Thoracic aorta (tissue), 2 donors: ENCODE measurements at places on chromosomes 13 and 19.
A peak's percentile ranks its signal among the peaks of the same experiment; 100 is the strongest.

DNA sequence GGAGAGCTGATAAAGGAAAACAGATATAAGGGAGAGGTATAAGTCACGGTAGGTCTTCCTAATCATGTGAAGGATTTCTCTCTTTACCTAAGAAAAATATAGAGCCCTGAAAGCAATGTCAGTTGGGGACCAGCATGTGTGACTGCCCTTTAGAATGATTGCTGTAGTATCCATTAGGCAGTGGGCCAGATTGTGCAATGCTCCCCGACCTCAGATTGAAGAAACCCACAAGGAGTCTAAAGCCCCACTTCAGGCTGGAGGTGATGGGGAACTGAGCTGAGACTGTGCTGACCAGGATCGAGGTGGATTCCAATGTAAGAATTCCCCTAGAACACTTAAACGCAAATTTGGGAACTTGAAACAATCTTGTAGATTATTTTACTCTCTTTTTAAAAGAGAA is 614.4 kb downstream of the LIG4 start:
- DNase-seq = no peak
- no peaks in the 10 kb centered on the region for H3K36me3 ChIP-seq
- H3K4me3 ChIP-seq = no peak overlapping the region
- H3K27me3 ChIP-seq = no peaks in the 10 kb centered on the region

DNA sequence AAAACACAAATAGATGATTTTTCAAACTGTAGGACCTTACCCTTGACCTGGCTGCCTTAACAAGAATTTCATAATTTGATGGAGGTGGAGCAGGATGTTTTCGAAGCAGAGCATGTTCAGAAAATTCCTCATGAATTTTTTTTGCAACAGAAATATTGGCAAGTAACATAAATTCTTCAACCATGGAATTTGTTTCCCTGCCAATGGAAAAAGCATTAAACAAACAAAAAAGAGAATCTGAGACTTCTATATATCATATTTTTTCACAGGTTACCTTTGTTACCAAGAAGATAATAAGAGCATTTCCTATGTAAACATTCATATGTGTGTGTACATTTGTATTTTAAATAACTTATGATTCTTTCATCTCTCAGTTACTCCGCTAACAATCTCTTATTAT is 18.3 kb downstream of the DIS3 start:
- no peak for DNase-seq
- H3K27me3 ChIP-seq = no peaks in the 10 kb centered on the region
- H3K4me1 ChIP-seq = no peaks in the 10 kb centered on the region
- H3K36me3 ChIP-seq = peaks cover 57% of the 10 kb centered on the region

GRCh38 chr13:27504128-27504867 is 53.9 kb upstream of the MTIF3 start:
- H3K4me3 ChIP-seq = no peak overlapping the region
- H3K4me1 ChIP-seq = no peaks in the 10 kb centered on the region
- DNase-seq = no peak
- no peak overlapping the region for H3K27ac ChIP-seq
- H3K36me3 ChIP-seq = no peaks in the 10 kb centered on the region
- H3K27me3 ChIP-seq = no peaks in the 10 kb centered on the region

DNA sequence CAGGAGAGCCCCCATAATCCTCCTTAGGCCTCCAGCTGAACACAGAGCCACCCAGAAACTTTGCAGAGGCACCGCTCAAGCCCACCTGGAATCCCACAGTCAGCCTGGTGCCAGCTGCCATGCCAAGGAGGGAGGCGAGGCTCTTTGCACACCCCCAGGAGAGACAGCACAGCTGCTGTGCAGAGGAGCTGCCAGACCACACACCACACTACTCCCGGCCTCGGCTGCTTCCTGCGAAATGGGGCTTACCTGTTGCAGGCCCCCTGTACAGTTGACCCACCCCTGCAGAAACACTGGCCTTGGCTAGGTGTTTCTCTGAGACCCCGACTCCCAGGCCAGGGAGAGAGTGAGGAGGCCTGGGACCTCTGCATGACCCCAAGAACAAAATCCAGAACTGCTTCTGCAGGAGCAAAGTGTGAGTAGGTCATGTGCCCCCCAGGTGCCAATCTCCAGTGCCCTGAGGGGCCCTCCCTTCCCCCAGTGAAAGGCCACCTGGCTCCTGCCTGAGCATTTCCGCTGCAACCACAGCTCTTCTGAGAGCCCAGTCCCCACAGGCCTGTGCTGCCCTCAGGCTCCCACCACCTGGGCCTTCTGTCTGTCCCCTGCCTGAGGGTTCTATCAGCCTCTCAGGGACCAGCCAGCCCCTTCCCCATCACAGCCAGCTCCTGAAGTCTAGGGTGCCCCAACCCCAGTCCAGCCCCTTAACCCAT is 580.4 kb downstream of the UQCRFS1 start:
- H3K4me3 ChIP-seq = no peak overlapping the region
- DNase-seq = no peak
- no peaks in the 10 kb centered on the region for H3K4me1 ChIP-seq
- H3K36me3 ChIP-seq = no peaks in the 10 kb centered on the region
- no peak overlapping the region for H3K27ac ChIP-seq

GRCh38 chr19:8307965-8308866 is at the start of gene CD320:
Gene CD320, minus strand, starts transcription at chr19:8308358. Its CDS starts 68 bp downstream, at chr19:8308290.
- H3K4me1 ChIP-seq = peaks cover 27% of the 10 kb centered on the region
- H3K36me3 ChIP-seq = peaks cover 15% of the 10 kb centered on the region
- peak; percentile 43 for DNase-seq
- H3K4me3 ChIP-seq = peak within 1 kb of the TSS; percentile 82

DNA sequence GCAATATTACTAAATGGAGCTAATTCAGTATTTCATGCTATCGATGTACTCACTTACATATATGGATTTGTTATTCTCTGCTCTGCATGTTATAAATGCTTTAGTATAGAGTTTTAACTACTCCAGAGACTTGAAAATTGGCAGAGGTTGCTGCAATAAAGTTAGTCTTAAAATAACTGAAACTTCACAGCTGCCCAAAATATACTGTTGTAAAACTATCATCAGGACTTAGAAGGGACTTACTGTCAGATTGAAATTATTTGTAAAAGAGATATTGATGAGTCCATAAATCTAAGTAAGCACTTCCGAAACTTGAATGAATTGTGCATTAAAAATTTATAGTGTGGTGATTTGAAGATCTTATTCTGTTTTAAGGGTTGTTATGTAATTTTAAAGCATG is 1178.2 kb upstream of the PCDH20 start:
- no peak overlapping the region for H3K27ac ChIP-seq
- no peaks in the 10 kb centered on the region for H3K27me3 ChIP-seq

GRCh38 chr19:45136507-45137178 is 24.1 kb downstream of the NKPD1 start:
- no peaks in the 10 kb centered on the region for H3K27me3 ChIP-seq
- no peak overlapping the region for H3K4me3 ChIP-seq
- peaks cover 11% of the 10 kb centered on the region for H3K36me3 ChIP-seq

GRCh38 chr19:17794731-17795494 is at the start of gene B3GNT3:
Gene B3GNT3, plus strand, starts transcription at chr19:17795138. Its CDS starts 12,670 bp downstream, at chr19:17807808.
- H3K27me3 ChIP-seq = peaks cover 5% of the 10 kb centered on the region
- H3K27ac ChIP-seq = no peak within 1 kb of the TSS
- no peak for DNase-seq
- no peaks in the 10 kb centered on the region for H3K4me1 ChIP-seq

DNA sequence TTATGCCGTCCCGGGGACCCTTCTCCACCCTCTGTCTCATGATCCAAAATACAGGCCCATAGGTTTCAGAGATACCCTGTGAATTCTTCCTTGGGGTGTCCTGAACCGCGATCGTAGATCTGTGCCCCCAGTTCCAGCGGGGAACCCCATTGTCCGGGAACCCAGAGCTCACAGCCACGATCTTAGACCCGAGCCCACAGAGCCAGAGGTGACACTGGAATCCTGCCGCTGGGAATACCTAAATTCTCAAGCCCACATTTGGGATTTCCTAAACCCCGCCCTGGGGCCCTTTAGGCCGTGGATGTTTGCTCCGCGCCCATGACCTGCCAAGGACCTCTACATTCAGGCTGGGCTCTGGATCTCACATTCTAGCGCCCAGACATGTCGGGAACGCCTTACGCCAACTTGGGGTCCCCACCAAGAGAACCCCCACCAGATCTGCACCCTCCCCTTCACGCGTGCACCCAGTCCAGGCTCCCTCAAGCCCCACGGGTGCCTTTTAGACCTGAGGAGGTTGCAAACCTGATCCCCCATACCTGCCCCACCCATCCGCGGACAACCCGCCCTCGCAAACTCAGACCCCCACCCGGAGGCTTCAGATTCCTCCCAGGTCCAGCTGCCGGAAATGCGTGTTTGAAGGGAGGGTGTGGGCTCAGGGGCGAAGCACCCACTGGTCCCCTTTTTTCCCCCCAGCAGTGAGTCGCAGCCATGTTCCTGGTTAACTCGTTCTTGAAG is 605 bp downstream of the CAPNS1 start:
- H3K4me1 ChIP-seq = peaks cover 34% of the 10 kb centered on the region
- H3K36me3 ChIP-seq = peaks cover 27% of the 10 kb centered on the region
- H3K27me3 ChIP-seq = no peaks in the 10 kb centered on the region
- DNase-seq = no peak
- peak overlapping the region; percentile 99 for H3K27ac ChIP-seq

GRCh38 chr13:42049454-42049813 is 986 bp downstream of the DGKH start:
- no peaks in the 10 kb centered on the region for H3K36me3 ChIP-seq
- no peaks in the 10 kb centered on the region for H3K27me3 ChIP-seq
- H3K4me1 ChIP-seq = peaks cover 25% of the 10 kb centered on the region
- no peak for DNase-seq
- H3K27ac ChIP-seq = peak overlapping the region; percentile 79

DNA sequence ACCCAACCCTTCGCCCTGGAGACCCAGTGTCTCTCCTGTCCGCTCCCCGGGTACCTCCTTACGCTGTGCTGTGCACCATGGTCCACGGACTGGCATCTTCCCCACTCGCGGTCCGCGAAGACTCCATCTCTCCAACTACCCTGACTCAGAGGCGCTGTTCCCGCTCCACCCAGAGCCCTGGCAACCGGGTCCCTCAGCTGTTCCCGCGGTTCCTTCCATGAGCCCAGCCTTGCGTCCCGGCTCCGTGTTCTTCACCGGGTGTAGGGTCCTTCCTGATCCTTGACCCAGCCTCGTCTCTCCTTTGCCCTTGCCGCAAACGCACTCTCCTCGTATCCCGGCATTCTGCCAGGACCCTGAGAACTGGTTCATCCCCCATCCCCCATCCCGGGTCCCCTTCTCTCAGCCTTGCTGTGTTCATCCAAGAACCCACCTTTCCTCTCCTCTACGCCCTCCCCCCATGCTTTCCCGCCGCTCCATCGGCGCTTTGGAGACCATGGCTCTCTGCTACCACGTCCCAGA is 664 bp downstream of the ICAM5 start:
- H3K27me3 ChIP-seq = peaks cover 35% of the 10 kb centered on the region
- peak overlapping the region; percentile 74 for H3K4me3 ChIP-seq
- DNase-seq = no peak
- H3K27ac ChIP-seq = no peak overlapping the region

GRCh38 chr19:23698711-23699520 is 11.9 kb upstream of the ZNF675 start:
- no peak for DNase-seq
- no peak overlapping the region for H3K27ac ChIP-seq
- no peaks in the 10 kb centered on the region for H3K4me1 ChIP-seq
- no peaks in the 10 kb centered on the region for H3K36me3 ChIP-seq

DNA sequence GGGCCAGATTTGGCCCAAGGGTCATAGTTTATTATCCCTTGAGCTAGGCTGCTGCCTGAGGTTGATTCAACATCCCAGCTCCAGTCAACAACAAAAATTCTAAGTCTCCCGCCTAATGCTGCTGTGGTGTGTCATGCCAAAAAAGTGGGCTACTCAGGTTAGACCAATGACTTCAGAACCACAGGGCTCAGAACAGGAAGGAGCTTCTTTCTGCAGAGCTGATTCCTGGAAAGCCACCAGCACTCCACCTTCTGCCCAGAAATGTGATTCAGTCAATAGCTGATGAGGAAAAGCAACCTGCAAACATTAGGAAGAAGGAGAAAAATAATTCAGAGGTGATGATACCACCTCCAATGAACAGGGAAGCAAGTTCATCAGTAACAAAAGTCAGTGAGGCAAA is 56.1 kb upstream of the SERPINE3 start:
- peaks cover 4% of the 10 kb centered on the region for H3K36me3 ChIP-seq
- no peak overlapping the region for H3K4me3 ChIP-seq
- DNase-seq = no peak
- H3K27ac ChIP-seq = no peak overlapping the region
- no peaks in the 10 kb centered on the region for H3K4me1 ChIP-seq
- H3K27me3 ChIP-seq = no peaks in the 10 kb centered on the region

DNA sequence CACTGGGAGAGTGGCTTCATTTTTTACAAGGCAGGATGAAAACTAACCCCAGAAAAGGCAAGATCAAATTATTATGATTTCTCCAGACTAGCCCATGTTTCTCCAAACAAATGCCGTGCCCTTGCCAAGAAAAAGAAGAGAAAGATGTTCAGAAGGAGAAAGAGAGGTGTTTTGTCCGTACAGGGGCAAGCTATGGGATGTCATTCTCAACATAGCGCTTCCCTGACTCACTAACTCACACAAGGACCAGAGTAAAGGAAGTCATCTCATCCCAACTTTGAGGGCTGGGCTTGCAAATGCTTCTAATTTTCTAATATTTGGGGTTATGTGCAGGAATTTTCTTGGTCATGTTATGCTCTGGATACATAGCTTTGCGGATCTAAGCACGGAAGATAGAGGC is 224.2 kb upstream of the MAB21L1 start:
- no peak overlapping the region for H3K4me3 ChIP-seq
- no peaks in the 10 kb centered on the region for H3K4me1 ChIP-seq
- no peak overlapping the region for H3K27ac ChIP-seq
- H3K36me3 ChIP-seq = no peaks in the 10 kb centered on the region
- no peak for DNase-seq

DNA sequence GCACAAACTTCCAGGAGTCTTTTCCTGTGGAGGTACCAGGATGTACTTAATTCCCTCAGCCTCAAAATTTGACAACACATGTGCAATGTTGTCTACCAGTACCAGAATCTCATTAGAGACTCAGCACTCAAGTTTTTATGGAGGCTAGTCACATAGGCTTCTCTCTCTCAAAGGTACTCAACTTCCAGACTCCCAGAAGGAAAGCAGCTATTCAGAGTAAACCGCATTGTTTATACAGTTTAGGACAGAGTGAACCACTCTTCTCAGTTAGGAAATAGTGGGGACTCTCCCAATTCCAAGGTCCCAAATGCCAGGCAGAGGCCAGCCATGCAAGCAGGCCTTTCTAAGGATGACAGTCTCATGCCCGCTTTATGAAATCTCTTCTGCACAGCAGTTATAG is 8.5 kb upstream of the C1QTNF9B start:
- no peak for DNase-seq
- no peak overlapping the region for H3K27ac ChIP-seq
- no peak overlapping the region for H3K4me3 ChIP-seq
- no peaks in the 10 kb centered on the region for H3K36me3 ChIP-seq
- peaks cover 8% of the 10 kb centered on the region for H3K4me1 ChIP-seq
- no peaks in the 10 kb centered on the region for H3K27me3 ChIP-seq

- H3K36me3 ChIP-seq = no peaks in the 10 kb centered on the region
- no peak for DNase-seq
- H3K4me3 ChIP-seq = no peak overlapping the region
- H3K27me3 ChIP-seq = no peaks in the 10 kb centered on the region
- H3K27ac ChIP-seq = no peak overlapping the region
- no peaks in the 10 kb centered on the region for H3K4me1 ChIP-seq
These were observed 10.8 kb downstream of the CLEC4M start for GRCh38 chr19:7773841-7774240.
